ENCODE measurements at places on chromosomes 1 and 21.

GRCh38 chr1:17110555-17110926 lies 8.7 kb downstream of the PADI2 start:
- DNase-seq: no peak

DNA sequence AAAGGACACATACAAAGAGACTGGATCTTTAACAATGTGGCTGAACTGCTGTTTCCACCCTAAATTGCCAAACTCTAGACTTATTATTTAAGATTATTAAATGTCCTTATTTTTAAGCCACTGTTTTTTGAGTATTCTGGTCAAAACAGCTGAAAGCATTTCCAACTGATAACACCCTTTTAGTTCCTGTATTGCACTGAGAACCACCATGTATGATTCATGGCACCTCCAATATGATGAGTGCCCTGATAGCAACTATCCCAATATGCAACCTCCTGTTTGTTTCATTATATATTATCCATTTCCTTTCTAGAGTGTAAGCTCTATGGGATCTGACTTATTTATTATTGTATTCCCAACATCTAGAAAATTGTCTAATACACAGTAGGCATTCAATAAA lies 269.4 kb downstream of the HHIPL2 start:
- DNase-seq: no peak

GRCh38 chr21:34156957-34157356 lies 83.6 kb downstream of the MRPS6 start:
- no peak for DNase-seq

GRCh38 chr1:36790191-36790590 lies 244.1 kb downstream of the GRIK3 start:
- DNase-seq: no peak

DNA sequence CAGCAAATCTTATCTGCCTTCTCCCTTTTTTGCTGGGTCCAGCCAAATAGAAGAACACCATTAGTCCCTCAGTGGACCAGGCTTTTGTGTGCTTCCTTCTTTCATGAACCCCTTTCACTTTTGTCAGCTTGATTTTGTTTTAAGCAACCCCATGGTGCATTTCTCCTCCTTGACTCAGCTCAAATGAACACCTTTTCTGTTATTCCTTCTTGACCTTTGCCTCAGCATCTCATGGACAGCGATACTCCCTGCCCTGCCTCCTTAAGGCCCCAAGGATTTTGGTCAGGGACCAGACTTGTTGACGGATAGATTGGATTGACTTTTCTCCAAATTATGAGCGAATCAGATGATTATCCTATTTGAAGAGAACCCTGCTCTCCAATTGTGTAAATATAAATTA lies 356.6 kb upstream of the USP24 start:
- DNase-seq: no peak

- no peak for DNase-seq
Measured at GRCh38 chr1:219088778-219089557, 84.7 kb upstream of the LYPLAL1 start.

DNA sequence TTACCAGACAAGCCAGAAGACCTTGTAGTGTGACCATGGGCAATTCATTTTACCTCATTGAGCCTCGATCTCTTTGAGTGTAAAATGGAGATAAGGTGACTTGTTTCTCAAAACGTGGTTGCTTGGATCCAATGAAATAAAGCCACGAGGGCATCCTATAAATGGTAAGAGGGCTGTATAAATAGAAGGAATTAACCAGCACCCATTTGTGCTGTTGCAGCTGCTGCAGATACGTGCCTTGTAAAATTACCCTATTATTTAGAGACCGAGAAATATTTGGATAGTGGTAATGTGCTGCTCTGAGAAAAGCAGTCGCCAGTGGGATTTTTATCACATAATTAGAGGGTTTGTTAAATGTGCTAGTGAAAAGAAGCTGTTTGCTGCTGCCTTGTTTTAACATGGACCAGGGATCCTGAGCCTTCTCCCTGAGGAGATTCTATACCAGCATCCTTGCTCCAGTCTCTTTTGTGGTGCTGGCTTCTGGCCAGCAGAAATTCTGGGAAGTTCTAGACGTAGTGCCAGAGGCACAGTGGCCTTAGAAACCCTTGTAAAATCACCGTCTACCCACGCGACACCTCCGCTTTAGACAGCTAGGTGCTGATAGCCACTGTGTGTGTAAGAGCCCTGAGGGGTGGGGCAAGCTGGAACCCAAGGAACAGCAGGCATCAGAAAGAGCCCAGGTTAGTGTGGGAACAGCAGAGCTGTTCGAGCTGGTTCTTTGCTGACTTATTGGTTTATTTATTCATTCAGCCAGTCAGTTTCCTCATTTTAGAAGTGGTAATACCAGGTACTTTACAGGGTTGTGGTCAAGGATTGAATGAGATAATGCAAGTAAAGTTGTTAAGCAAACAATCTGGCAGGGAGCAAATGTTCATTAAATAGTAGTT lies 137.5 kb downstream of the NOS1AP start:
- DNase-seq: no peak

GRCh38 chr1:94737124-94737998 lies 82.8 kb upstream of the SLC44A3 start:
- DNase-seq: no peak

Measured in bone marrow (tissue), 2 donors.